Glomerular endothelial cell (primary cell): ENCODE measurements at places on chromosomes 12 and 14. TPM values are rescaled to one million over a fixed set of nuclear protein-coding genes. Genes with fewer than 3 reads are reported as not detected.

Gene DPPA3
- not detected in 2 replicates for total RNA-seq

Gene ZNF891
- total RNA-seq, result 0.39 and 1.7 TPM in 2 replicates

Gene CCDC91
- 9.9 and 10.1 TPM in 2 replicates for total RNA-seq

Gene LIMA1
- total RNA-seq, result 85.5 and 102 TPM in 2 replicates

Gene NOVA1
- total RNA-seq, result 0.87 and 4.5 TPM in 2 replicates
